ENCODE measurements at places on chromosomes 16 and 17.

GRCh38 chr17:41733348-41734138, 900 bp downstream of the HAP1 start:
- no peak for DNase-seq

DNA sequence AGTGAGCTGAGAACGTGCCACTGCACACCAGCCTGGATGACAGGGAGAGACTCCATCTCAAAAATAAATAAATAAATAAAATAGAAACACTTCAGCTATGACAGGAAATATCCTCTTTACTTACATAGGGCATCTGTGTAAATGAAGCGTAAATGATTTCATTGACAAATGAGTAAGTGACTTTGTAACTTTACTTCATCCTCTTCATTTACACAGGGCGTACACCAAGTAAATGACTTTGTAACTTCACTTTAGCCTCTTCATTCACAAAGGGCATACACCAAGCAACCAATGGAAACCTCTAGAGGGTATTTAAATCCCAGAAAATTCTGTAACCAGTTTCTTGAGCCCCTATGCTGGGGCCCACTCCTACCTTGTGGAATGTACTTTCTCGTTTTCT, 16.2 kb upstream of the KLHDC4 start:
- DNase-seq: no peak

DNA sequence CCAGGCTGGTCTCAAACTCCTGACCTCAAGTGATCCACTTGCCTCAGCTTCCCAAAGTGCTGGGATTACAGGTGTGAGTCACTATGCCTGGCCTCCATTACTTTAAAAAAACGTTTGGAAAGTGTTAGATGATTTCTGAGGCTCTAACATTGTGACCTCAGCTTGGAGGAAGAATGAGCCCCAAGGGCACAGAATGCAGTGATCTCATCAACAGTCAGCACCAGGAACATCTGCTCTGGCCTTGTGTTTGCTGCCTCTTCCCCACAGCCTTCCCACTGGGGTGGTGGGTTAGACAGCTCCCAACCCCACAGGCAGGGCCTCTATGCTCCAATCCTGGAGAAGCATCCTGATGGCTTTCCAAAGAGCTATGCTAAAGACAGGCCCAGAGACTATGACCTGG, 37.7 kb upstream of the SREBF1 start:
- DNase-seq: no peak

- no peak for DNase-seq
Measured at GRCh38 chr16:80652441-80652840, 111.6 kb downstream of the DYNLRB2 start.

- no peak for DNase-seq
Measured at GRCh38 chr16:1621851-1622250, 9.7 kb downstream of the CRAMP1 start.

- no peak for DNase-seq
Measured at GRCh38 chr16:19283637-19284036, 1.9 kb upstream of the CLEC19A start.

- DNase-seq: no peak
Measured at GRCh38 chr16:81151648-81152310, 55.6 kb upstream of the GCSH start.

- DNase-seq: no peak
Measured at GRCh38 chr17:72515291-72516065, 394.7 kb downstream of the SOX9 start.

- no peak for DNase-seq
Measured at GRCh38 chr17:38800237-38800760, 943 bp upstream of the PIP4K2B start.

DNA sequence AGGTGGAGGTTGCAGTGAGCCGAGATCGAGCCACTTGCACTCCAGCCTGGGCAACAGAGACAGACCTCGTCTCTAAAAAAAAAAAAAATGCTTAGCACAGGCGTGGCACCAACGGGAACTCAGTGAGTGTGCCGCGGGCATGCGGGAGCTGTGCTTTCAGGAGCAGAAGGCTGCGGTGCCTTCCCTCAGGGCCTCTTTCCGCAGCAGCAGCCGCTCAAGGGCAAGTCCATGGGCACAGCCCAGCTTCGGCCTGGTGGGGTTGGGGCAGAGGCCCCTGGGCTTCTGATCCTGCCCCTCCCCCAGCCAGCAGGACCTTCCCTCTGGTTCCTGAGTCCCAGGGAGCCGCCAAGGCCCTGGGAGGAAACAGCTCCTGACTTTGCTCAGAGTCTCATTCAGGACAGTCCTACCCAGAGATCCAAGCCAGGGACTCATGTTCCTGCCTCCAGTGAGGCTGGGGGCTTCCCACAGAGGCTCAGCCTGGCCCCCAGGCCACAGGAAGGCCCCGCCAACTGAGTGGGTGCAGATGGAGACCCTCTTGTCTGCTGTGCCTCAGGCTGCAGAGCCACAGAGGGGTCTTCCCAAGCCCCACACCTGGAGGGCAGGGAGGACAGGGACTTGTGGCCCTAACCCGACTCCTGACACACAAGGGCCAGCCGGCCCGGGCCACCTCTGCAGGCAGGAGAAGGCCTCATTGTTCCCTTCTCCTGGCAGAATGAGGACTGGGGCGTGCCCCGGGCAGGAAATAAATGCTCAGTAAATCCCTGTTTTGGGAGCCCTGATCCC, 3.3 kb upstream of the ZG16B start:
- peak; percentile 57 for DNase-seq

GRCh38 chr16:63415014-63415413, 1378.8 kb upstream of the CDH8 start:
- DNase-seq: no peak

- DNase-seq: peak; percentile 76
Measured at GRCh38 chr17:38911081-38911730, 14.2 kb upstream of the LASP1NB start.

DNA sequence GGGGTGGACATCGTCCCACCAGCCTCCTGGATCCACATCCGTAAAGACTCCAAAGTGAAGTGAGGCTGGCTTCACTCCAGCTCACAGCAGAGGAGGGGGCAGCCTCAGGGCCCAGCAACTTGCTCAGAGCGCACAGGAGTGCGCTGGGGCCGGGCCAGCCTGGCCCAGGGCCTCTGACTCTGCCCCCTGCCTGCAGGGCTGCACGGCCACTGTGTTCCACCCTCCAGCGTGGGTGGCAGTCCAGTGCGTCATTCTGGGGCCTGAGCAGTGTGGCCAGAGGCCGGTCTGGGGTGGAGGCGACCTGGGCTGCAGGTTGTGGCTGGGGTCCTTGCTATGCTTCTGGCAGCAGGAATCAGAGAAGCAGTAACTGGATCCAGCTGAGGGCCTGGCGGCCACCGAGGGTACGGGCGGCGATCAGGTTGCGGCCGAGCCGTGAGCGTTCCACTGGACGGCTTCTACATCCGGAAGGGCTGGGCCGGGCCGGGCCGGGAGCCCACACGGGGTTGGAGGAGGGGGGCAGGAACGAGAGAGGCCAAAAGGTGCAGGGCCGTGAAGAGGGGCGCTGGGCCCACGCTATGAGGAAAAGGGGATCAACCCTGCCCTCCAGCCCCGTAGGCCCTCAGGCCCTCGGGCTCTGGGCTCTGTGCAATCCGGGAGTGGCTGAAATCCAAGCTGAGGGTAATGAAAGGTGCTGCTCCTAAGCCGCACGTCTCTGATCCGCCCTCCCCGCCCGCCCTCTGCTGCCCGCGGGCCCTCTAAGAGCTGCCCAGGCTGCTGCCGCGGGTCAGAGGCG, at the start of gene FSCN2:
FSCN2 (plus strand) TSS at position 787 of the 793 bp plus-strand sequence. CDS start 155 bp downstream, outside the sequence.
- no peak for DNase-seq

DNA sequence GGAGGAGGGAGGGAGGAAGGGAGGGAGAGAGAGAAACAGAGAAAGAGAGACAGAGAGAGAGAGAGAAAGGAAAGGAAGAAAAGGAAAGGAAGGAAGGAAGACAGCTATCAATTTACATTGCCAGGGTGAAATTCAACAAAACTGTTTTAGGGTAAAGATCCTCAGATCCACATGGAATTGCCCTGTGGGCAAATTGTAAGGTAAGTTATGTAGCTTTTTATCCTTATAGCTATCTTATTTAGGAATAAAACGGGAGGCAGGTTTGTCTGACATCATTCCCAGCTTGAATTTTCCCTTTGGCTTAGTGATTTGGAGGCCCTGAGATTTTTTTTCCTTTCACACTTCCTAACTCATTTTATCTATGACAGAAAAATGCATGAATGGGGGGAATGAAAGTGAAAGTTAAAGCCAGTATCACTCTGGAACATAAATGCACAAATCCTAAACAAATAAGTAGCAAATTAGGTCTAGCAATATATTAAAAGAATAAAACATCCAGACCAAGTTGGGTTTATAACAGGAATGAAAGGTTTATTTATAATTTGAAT, 3.4 kb upstream of the UQCRC2 start:
- DNase-seq: no peak

DNA sequence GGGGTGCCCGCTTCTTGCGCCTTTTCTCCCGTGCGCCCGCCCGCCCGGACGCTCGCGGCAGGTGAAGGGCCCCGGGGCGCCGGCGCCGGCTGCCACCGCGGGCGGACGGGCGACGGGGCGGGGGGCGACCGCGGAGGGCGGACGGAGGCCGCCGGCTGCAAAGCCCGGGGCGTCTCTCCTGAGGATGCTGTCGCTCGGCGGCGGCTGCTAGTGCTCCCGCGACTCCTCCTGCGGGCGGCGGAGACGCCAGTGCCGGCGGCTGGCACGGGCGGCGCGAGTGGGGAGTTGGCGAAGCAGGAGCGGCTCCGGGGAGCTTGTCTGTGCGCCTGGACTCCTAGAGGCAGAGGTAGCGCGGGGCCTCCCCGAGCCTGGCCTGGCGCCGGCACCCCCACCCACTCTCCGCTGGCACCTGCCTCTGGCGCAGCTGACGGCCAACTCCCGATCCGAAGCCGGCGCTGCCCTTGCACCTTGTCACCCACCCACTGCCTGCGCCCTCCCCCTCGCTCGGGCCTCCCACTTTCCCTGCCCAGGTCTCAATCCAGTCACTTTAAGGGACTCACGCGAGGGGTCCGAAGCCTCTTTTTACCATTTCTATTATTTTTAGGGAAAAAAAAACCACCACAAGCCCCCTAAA, at the start of gene FAM20A:
FAM20A (minus strand) TSS at position 437 of the 634 bp plus-strand sequence. CDS start 701 bp downstream, outside the sequence.
- DNase-seq: no peak

GRCh38 chr16:83615953-83616350, 191.8 kb upstream of the HSBP1 start:
- no peak for DNase-seq

DNA sequence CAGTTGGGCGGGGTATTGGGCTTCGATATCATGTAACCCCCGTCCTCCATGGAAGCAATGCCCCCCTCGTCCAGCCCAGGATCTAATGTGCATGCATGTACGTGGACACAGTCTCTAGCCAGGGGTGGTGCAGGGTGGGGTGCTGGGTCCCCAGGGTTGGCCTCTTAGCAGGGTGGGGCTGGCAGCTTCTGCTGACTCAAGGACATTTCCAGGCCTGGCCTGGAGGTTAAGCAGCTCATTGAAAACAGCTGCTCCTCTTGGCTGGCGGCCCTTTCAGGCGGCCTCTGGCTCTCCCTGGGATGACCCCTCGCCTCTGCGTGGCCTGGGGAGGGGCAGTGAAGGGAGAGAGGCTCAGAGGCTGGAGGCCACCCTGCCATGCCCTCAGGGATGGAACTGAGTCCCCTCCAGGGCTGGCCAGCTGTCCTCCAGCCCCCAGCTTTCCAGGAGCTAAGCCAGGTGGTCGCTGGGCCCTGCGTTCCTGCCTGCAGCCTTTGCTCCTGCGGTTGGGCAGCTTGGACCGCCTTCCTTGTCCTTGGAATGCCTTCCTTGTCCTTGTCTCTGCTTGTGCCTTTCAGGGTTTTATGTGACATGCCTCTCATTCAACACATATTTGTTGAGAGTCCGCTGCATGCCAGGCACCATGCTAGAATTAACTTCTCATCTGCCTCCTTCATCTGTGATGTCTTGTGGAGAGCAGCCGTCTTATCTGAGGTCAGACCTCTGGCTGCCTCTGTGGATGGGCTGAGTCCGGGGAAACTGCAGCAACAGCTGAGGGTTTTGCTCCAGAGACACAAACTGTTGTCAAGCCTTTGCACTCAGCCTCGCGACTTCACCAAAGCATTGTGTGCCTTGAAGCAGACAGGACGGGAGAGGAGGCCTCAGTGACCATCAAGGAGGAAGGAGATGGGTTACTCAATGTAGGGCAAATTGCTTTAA, 26.6 kb downstream of the MRC2 start:
- peak; percentile 89 for DNase-seq

- DNase-seq: no peak
Measured at GRCh38 chr16:68242085-68242484, 3.1 kb upstream of the PLA2G15 start.

DNA sequence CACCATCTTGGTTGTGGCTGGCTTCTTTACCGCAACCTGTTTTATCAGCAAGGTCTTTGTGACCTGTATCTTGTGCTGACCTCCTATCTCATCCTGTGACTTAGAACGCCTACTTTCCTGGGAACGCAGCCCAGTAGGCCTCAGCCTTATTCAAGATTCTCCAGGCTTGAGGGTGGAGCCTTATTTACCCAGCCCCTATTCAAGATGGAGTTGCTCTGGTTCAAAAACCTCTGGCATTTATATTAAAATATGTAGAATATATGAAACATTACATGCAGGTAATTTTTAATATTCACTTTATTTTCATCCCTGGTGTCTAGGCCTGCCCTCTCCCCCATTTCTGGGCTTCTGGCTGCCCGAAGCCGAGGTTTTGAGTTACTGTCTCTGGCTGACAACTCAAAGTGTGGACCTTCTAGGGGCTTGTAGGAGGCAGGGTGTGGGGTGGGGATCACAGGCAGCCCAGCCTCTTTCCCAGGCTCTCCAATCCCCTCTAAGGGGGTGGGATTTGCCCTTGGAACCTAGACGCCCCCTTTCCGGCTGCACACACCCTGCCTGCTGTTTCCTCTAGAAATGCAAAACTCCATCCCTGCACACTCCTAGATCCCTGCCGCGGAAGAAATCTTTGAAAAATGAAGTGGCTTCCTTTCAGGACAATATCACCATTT, 152.0 kb downstream of the KCNJ12 start:
- DNase-seq: no peak

DNA sequence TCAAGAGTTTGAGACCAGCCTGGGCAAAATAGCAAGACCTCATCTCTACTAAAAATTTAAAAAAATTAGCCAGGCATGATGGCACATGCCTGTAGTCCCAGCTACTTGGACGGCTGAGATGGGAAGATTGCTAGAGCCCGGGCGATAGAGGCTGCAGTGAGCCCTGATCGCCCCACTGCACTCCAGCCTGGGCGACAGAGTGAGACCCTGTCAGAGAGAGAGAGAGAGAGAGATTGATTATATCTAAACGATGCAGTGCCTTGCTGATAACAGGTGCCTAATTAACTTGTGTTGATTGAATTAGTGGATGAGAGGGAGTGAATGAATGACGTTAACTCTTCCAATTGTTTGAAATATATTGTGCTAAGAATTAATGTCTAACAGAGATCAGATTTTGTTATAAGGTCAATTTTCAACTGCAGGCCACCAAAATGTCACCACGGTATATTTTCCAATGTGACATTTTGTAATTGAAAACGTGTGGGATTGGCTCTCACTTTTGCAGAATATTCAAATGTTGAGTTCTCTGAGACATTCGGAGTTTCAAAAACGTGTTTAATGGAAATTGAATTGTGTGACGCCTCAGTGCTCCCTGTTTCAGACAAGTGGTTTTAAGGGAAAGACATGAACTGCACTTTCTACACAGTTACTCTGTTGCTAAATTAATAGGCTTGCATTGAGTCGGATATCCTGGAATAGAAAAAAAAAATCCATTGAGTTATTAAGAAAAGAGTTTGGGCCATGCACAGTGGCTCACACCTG, 53.6 kb downstream of the ABAT start:
- no peak for DNase-seq
